ENCODE measurements at places on chromosomes 1 and 21.

GRCh38 chr1:154270833-154271232 lies 1.6 kb upstream of the HAX1 start:
- DNase-seq = no peak

- no peak for DNase-seq
Observed at GRCh38 chr1:26996665-26997064, 3.2 kb downstream of the TRNP1 start.

DNA sequence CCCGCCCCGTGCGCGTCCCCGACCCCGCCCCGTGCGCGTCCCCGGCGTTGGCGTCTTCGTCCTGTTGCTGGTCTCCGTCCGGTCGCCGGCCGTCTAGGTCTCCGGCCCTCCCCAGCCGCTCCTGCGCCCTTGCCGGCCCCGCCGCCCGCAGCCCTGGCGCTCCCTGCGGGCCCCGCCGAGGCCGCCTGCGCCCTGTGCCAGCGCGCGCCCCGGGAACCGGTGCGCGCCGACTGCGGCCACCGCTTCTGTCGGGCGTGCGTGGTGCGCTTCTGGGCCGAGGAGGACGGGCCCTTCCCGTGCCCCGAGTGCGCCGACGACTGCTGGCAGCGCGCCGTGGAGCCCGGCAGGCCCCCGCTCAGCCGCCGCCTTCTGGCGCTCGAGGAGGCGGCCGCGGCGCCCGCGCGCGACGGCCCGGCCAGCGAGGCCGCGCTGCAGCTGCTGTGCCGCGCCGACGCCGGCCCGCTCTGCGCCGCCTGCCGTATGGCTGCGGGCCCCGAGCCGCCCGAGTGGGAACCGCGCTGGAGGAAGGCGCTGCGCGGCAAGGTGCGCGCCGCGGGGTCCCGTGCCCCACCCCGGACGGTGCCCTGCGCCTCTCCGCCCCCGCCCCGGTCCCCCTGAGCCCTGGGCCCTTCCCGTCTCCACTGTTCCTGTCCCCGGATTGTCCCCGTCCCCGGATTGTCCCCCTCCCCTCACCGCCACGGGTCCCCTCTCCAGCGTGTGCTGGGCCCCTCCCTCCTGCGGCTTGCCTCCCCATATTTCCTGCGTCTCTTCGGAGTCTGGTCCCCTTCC lies at the start of gene RNF187:
RNF187 (plus strand) TSS at position 47 of the 789 bp plus-strand sequence.
- DNase-seq = peak; percentile 98

DNA sequence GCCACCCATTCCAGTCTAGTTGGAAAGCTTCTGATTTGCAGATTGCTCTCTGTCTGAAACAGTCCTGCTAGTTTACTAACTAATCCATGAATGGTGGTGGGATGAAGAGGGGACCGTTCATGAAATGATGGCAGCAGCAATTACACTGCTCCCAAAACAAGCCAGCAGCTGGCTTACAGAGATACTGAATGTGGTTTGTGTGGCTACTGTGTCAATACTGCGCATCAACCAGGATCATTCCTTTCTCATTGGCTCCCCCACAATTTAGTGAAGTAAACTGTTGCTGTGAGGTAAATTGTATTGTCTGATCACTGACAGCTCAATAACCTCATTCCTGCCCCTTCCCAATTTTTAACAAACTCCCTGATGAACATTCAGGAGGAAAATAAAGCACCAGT lies 191.3 kb upstream of the LMO4 start:
- DNase-seq = no peak

DNA sequence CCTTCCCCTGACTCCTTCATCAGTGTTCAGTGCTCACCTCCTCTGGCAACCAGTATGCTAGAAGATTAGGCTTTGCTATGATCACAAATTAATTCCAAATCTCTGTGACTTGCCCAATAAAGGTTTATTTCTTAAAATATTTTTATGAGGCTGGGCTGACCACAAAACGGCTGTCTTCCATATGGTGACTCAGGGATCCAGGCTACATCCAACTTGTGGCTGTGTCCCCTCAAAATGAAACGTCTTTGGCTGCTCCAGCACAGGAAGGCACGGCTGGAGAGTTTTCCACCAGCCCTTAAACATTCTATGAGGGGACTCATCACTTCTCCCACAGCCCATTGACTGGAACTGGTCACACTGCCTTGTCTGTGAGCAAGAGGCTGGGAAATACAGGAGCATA lies 131.5 kb downstream of the HUNK start:
- DNase-seq = no peak

GRCh38 chr21:45745256-45745655 lies 101.7 kb downstream of the PCBP3 start:
- DNase-seq = no peak

- no peak for DNase-seq
Observed at GRCh38 chr1:232686346-232686745, 56.4 kb upstream of the SIPA1L2 start.

- DNase-seq = no peak
Observed at GRCh38 chr21:37195059-37195458, 72.1 kb downstream of the VPS26C start.

- DNase-seq = no peak
Observed at GRCh38 chr1:15418806-15419515, 9.3 kb downstream of the EFHD2 start.

DNA sequence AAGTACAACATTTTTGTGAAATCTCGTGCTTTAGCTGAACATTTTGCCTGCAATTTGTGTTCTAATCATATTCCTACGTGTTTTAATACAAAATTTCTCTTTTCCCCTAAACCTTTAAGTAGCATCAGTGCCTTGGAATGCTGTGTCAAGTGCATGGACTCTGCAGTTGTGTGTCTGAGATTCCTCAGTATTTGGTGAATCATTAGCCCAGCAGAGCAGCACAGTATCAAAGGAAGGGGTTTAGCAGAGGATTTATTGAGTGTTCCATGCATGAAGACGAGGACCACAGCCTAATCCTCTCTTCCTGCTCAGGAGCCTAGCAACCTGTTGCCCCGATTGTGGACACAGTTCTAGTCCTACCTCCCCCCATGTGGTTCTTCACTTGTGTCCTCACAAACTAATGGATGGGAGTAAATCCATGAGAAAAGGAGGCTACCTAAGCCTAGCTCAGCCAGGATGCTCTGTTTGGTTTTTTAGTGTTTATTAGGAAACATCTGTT lies 29.3 kb upstream of the PCP4 start:
- no peak for DNase-seq

DNA sequence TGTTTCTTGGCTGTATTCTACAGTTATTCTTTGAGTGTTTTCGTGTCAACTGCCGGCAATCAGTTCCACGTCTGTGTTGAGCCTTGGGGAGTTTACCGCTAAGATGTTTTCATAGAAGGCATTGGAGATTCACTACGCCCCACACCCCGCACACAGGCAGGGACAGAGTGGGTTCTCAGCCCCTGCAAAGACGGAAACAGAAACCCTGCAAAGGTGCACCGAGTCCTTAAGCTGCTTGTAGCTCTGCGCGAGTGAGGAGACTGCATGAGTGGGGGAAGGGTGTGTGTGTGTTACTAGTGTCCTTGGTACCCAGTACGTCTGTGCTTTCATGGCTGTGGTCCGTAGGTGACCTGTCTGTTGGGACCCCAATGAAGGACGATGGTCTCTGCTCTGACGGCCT lies 1.9 kb downstream of the LHX4 start:
- DNase-seq = no peak

GRCh38 chr1:185500001-185500626 lies 183.1 kb upstream of the IVNS1ABP start:
- DNase-seq = no peak

- peak; percentile 89 for DNase-seq
Observed at GRCh38 chr1:95117207-95118066, at the start of gene TLCD4. Gene TLCD4, plus strand, starts transcription at chr1:95117355. Its CDS starts 26,547 bp downstream, at chr1:95143902.

- DNase-seq = no peak
Observed at GRCh38 chr1:185292237-185292636, 24.8 kb downstream of the IVNS1ABP start.

DNA sequence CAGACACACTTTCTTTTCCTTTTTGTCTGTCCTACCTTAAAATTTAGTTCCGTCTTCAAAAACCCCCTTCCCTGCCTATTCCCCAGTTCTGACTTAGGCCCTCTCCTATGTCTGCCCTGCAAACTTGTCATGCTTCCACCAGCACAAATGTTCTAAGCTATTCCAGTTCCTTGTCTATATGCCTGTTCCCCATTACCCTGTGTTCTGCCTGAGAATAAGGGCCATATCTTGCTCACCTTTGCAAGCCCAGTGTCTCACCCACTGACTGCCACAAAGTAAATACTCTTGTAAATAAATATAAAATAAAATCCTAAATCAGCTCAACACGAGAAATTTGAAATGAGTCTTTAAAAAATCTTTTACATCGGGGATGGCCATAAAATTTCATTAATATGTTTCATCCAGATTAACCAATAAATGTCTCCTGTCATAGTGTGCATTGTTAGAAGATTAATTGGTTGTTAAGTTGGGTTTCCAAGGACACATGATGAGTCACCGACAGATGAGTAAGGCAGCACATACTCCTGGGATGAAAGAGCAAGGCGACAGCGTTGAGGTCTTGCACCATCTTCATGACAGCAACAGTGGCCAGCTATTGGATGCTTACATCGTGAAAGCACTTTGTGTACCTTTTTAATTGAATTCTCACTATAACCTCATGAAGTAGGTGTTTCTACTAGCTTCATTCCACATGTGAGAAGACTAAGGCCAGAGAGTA lies 92.6 kb upstream of the NGF start:
- no peak for DNase-seq

- no peak for DNase-seq
Observed at GRCh38 chr1:54998677-54999076, at the start of gene BSND. Gene BSND, plus strand, starts transcription at chr1:54998933. Its CDS starts 254 bp downstream, at chr1:54999187.

DNA sequence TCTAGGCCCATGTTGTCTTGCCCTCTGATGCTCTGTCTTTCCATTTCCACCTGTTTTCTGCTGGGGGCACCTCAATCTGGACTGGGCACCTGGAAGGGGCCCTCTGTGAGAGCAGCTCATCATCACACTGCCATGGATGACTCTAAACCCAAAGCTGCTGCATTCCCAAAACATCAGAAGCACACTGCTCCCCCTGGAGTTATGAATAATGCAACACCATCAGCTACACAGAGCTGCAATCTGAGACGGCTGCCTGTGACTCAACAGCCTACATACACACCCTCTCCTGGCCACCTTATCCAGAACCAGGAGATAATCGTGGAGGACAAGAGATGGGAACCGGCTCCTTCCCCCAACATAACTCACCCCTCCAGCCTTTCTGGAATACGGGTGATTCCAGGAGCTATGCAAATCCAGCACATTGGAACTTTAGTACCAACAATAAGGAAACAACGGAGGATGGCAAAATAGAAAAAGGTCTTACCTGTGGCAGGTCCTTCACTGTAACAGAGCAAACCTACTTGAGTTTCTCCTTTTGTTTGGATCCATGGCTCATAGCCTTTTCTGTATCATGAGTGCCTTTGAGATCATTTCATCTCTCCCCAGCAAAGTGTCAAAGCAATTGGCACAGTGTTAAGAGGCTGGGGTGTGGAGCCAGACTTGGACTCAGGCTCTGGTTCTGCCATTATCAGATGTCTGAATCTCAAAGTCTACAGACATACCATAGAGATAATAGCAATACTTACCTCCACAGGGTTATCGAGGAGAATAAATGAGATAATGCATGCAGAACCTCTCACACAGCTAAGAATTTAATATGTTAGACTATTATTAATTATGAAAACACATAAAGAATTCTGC lies 29.3 kb downstream of the AK2 start:
- peak; percentile 57 for DNase-seq

- no peak for DNase-seq
Observed at GRCh38 chr1:226877669-226878068, 7.3 kb downstream of the PSEN2 start.

DNA sequence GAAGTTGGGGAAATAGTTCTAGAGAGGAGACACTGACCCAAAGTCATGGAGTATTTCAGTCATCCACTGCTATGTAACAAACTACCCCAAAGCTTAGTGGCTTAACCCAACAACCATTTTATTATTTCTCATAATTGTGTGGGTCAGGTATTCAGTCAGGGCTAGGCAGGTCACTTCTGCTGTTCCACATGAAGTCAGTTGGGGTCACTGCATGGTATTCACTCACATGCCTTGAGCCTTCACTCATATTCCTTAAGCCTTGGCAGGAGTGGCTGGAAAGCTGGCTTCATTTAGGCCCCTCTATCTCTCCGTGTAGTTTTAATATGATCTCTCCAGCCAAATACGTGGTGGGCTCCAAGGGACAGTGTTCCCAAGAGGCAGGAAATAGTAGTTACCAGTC lies 17.5 kb upstream of the RNF11 start:
- peak; percentile 10 for DNase-seq

DNA sequence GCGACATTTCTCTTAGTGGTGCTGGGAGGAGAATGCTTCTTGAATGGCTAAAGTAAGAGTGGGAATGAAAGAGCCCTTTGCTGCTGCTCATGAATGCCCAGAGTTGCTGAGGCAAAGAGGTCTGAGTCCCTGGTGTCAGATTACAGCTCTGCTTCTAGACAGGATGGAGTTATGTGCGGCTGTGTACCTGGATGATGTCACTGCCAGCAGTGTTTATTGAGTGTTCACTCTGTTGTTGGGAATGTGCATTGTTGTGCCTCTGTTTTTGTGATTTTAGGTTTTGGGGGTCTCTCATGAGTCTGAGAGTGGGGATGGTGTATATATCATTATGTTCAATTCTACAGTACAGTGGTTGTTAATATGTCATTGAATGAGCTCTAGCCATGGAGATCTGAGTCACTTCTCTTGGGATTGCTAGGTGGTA lies 2.7 kb downstream of the CDC14A start:
- peak; percentile 62 for DNase-seq

DNA sequence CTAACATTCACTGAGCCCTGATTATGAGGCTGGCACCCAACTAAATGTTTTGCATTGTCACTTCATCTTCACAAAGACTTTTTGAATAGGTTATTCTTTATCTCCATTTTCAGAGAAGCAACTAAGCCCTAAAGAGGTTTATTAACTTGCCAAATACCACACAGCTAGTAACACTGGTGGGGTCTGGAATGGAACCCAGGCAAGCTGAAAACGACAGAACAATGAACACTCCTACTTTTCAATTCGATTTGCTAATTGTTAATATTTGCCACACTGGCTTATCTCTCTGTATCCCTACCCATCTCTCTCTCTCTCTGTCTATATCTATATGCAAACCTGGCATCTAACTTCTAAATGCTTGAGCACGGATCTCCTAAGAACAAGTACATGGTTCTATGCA lies 40.6 kb downstream of the MRPL39 start:
- DNase-seq = no peak

GRCh38 chr1:86756062-86756406 lies 51.7 kb downstream of the SH3GLB1 start:
- no peak for DNase-seq

Data from iPS-NIHi11 (cell line).